ENCODE measurements at places on chromosomes 1 and 21.

DNA sequence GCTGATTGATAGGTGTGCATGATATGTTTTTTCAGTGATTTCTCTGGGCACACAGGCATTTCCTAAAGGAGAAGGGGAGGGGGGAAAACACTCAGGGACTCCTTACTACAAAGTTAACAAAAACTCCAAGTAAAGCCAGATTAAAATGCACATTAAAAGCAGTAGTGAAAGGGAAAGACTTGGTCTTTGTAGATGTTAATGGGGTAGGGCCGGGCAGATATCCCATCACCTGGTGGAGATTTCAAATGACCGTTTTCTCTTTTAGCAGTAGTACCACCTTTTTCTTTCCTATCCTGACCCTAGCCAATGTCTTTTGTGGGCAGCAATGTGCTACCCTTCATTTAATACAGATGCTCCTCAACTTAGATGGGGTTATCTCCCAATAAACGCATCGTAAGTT, 32.5 kb downstream of the RTCA start:
- no peak for DNase-seq

GRCh38 chr1:208221291-208221622, 22.9 kb downstream of the PLXNA2 start:
- DNase-seq: no peak

DNA sequence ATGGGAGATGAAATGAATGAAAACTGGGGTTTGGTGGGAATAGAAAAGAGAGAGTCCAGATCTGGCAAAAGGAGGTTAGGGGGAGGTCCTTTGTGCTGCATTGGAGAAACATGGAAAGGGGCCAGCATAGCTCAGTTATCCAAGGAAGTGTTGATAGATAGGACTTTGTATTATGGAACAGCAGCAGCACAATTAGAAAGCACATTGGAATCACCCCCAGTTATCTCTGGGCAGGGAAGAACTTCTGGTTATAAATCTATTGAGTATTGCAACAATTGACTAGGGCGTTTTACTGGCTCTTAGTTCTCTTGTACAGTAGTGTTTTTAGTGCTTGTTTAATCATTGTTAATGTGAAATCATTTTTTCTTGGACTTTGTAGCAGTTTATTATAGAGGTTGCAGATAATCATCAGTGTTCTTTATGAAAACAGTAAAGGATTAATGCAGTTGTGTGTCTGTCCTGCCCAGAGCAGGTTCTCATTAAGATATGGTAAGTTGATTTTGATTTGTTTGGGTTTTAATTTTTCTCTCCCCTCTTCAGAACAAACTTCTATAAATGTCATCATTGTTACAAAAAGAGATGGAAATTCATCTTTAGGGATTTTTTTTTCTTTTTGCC, 76.6 kb downstream of the NR5A2 start:
- DNase-seq: no peak

GRCh38 chr1:164716992-164717703, 158.2 kb downstream of the PBX1 start:
- DNase-seq: peak; percentile 59

- peak; percentile 23 for DNase-seq
Measured at GRCh38 chr1:172948457-172948856, 102.3 kb downstream of the TNFSF18 start.

GRCh38 chr1:20184481-20184900, 1.4 kb upstream of the UBXN10 start:
- DNase-seq: peak; percentile 17
